ENCODE measurements at places on chromosomes 1 and 21. TPM values are rescaled to one million over a fixed set of nuclear protein-coding genes. Genes with fewer than 3 reads are reported as not detected.

- DNase-seq = no peak
Measured at GRCh38 chr21:45588086-45588825, 46.0 kb upstream of the SLC19A1 start.

DNA sequence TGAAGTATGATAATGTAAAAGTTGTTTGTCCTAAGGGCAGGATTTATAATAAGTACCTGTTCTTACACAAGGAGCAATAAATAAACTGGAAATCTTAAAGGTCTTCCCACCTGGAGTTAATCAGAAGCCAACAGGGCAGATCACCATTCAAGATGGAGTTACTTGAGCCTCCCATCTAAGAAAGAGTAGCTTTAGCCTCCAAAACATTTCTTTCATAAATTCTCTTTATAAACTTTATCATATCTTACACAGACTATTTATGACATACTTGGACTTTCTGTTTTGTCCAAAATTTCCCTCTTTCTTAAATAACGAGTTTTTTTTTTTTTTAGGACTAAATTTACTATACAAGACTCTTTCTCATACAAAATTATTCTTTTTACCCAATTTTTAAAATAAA, 18.5 kb downstream of the OR2T1 start:
- no peak for DNase-seq

DNA sequence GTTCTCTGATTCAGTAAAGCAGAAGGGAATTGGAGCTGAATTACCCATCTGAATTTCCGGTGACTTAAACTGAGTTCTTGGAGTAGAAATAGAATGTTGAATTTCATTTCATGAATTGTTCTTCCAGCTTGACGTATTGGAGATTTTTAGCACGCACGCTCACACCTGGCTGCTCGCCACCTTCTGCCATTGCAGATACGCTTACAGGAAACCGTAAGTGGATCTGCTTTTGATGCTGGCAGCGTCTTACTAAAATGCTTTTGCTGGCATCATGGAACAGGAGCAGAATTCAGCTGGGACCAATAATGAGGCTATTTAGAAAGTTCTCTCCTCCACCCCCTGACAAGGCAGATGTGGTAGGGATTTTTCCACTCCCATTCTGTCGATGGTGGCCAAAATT, 17.7 kb upstream of the ELAVL4 start:
- no peak for DNase-seq

AZIN2 gene
- 1.3 TPM for polyA plus RNA-seq

- DNase-seq = no peak
Measured at GRCh38 chr1:7852804-7853683, at the start of gene UTS2. TSS of gene UTS2 (minus strand) at chr1:7853065. CDS start at chr1:7853003, 62 bp downstream.

CCDC24 gene
- polyA plus RNA-seq = 0.90 TPM

DNA sequence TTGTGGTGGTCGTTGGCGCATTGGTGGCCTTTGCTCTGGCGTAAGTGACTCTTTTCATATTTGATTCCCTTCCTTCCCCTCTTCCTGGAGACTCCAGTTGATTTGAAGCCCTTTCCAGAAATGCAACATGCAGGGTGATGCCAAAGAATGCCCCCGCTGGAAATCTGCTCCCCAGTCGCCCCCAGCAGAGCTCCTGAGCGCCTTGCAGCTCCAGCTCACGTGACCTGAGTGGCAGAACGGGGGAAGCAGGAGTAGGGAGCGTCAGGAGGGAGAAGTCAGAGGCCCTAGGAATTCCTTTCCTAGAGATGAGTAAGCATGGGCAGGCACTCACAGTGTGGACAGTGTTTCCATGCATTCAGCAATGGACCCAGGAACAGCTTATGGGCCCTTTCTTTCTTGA, 255.9 kb downstream of the CACNA1E start:
- no peak for DNase-seq

PYHIN1 gene
- polyA plus RNA-seq = 0.15 TPM

GRCh38 chr1:54681358-54681757, 34.3 kb upstream of the TTC4 start:
- no peak for DNase-seq

GRCh38 chr1:224859651-224860050, 69.8 kb upstream of the DNAH14 start:
- no peak for DNase-seq

GRCh38 chr1:234779160-234779538, 169.2 kb upstream of the IRF2BP2 start:
- no peak for DNase-seq

LCA5L gene
- polyA plus RNA-seq = 1.1 TPM

REN gene
- polyA plus RNA-seq = not detected

GRCh38 chr21:25790878-25791204, 56.1 kb downstream of the GABPA start:
- DNase-seq = no peak

GRCh38 chr1:44110916-44111315, 7.7 kb upstream of the KLF17 start:
- DNase-seq = no peak

GRCh38 chr1:101259744-101260148, 22.9 kb downstream of the S1PR1 start:
- DNase-seq = no peak

ADAMTS1 gene
- polyA plus RNA-seq = 14.8 TPM

GRCh38 chr1:159900086-159900680, at the start of gene CFAP45:
TSS of gene CFAP45 (minus strand) at chr1:159900165. CDS start at chr1:159900098, 67 bp downstream.
- peak; percentile 85 for DNase-seq

GRCh38 chr1:109161858-109162606, 48.1 kb downstream of the ELAPOR1 start:
- DNase-seq = peak; percentile 16

RNU1-1 gene
- not detected for polyA plus RNA-seq

DNA sequence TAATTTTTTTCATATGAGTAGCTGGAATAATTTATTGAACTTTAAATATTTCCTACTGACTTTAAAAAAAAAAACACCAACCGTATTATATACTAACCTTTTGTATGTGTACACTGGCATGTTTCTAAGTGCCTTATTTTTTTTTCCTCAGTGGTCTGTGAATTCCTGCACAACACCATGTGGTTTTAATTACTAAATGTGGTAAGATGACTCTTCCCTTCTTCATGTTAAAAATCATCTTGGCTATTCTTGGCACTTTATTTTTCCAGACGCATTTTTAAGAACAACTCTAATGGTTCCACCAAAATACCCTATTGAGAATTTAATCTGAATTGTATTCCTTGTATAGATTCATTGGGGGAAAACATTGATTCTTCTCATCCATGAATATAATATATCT, 28.4 kb downstream of the PPP2R5A start:
- no peak for DNase-seq

- no peak for DNase-seq
Measured at GRCh38 chr1:85815906-85816305, 107.7 kb upstream of the ZNHIT6 start.

DNA sequence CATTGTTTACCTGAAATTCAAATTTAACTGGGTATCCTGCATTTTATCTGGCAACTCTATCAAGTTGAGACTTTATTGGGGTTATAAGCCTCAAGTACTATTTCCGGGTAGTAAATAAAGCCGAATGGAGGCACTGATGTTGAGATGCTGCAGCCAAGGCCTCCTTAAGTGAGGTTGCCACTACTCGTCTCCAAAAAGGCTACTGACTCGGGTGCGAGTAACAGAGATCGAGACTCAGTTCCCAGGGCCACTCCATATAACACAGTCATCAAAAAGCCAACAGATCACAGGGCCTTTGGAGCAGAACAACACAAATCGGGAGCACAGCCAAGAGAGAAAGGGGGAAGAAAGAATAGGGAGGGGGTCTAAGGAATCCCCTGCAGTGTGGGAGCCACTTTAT, 524 bp downstream of the COPA start:
- DNase-seq = no peak

DNAJC6 gene
- 5.6 TPM for polyA plus RNA-seq

PTGER3 gene
- 1.1 TPM for polyA plus RNA-seq

DNA sequence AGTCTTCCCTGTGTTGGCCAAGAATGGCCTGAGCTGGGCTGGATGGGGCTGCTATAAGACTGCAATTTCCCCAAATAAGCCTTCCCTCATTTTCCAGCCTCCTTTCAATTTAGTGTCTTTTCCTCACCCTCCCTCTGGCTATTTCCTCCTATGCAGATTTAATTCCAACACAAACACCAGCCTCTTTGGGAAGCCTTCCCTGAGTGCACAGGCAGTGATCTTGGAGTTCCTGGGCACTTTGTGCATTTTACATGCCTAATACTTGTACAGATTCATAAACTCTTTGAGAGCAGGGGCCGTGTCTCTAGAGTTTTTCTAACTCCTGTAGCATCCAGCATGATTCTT, 91.1 kb upstream of the TLR5 start:
- DNase-seq = no peak

GRCh38 chr1:101592845-101593244, 356.0 kb downstream of the S1PR1 start:
- no peak for DNase-seq

GRCh38 chr1:204151552-204152309, at the start of gene ETNK2:
TSS of gene ETNK2 (minus strand) at chr1:204152044. CDS start at chr1:204151852, 192 bp downstream.
- peak; percentile 73 for DNase-seq

- no peak for DNase-seq
Measured at GRCh38 chr1:18452550-18452949, 28.2 kb upstream of the KLHDC7A start.

WNT2B gene
- 0.71 TPM for polyA plus RNA-seq

DNA sequence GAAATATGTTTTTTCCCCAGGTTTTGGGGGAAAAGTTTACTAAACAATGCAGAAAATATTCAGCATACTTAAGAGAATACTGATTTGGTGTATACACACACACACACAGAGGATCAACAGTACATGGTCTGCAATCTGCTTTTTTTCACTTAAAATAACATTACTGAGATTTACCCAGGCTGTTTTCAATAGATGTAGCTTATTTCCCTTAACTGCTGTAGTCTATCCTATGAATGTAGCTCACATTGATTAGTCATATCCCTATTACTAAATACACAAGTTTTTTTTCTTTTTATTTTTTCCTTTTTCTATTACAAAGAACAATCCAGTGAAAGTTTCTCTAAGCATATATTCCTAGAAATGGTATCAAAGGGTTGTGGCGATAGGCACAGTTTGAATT, 266.7 kb upstream of the GREM2 start:
- no peak for DNase-seq

GRCh38 chr1:48552420-48552819, 80.4 kb upstream of the SPATA6 start:
- no peak for DNase-seq

DNA sequence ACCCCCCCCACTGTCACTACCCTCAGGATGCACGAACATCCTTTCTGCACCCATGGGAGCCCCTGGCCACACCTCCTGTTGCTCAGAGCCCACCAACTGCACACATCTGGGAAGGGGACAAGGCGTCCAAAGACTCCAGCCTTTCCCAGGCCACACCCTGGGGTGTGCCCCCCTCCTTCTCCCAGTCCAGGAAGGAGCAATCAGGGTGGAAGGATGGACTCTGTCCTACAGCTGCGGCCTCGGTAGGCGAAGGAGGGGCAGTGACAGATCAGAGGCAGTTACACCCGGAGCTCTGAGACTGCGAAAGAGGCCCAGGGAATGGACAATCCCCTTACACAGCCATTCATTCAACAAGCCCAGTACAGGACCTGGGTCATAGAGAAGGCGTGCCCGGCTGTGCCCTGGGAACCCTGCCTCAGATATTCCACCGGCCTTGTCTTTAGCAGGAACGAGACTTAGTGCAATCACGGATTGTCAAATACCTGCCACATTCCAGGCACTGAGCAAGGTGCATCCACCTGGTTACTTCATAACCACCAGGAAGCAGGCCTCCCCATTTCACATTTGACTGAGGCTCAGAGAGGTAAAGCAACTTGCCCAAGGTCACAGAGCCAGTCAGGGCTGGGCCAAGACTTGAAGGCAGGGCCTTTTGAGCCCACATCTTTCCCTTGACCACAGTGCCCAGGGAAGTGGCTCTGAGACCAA, 9.4 kb downstream of the HSPG2 start:
- DNase-seq = peak; percentile 71

GRCh38 chr1:229427572-229427971, 6.3 kb downstream of the ACTA1 start:
- DNase-seq = no peak

DNA sequence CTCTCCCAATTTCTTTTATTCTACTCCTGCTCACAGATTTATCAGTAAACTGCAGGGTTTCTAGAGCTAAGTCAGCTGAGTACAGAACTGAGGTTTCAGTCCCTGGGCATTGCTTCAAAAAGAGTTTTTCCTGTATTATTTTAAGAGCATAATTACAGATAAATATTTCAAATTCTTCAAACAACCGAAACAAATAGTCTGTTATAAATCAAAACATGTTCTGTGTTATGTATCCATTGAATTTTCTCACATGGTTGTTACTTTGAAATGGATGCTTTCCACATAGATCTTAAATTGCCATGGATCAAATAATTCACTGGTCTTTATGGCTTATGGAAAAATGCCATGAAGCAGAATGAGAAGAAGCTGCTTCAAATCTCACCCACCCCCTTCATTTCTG, 64.5 kb downstream of the LRRC8C start:
- DNase-seq = no peak

GRCh38 chr1:206923009-206923960, 1.5 kb upstream of the FCMR start:
- DNase-seq = no peak

GRCh38 chr1:162670928-162671663, 38.8 kb downstream of the DDR2 start:
- no peak for DNase-seq

- no peak for DNase-seq
Measured at GRCh38 chr21:40845441-40845995, 1.4 kb downstream of the DSCAM start.

Measured in heart left ventricle (tissue), 16 donors.